Tibial artery (tissue), 4 donors: ENCODE measurements at places on chromosomes 2 and 18.

DNA sequence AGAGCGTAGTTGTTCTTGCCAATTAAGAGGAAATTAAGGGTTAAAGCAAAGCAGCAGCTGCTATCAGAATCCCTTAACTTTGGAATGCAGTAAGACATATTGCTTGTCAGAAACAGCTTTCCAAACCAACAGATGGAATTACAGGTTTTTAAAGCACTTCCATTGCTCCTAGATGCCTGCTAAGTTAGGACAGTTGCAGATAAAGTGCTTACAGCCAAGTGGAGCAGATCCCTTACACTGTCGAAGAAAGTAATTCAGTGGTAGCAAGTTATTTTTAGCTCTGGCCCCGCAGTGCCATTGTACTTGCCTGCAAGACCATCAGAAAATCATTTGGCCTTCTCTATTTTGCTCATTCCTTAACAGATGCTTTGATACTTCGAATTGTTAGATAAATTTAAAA is 5.4 kb downstream of the PDK1 start:
- no peak for DNase-seq

- DNase-seq: no peak
Measured at GRCh38 chr18:48619016-48619415, 80.2 kb downstream of the CTIF start.

- no peak for DNase-seq
Measured at GRCh38 chr18:23765931-23766330, 76.7 kb downstream of the LAMA3 start.

GRCh38 chr18:62751341-62751821 is 36.0 kb downstream of the PHLPP1 start:
- DNase-seq: no peak

- no peak for DNase-seq
Measured at GRCh38 chr2:77017355-77017745, 504.8 kb downstream of the LRRTM4 start.
